ENCODE measurements at places on chromosomes 16 and 17.

- DNase-seq, result no peak
- H3K27me3 ChIP-seq, result no peaks in the 10 kb centered on the region
- peaks cover 46% of the 10 kb centered on the region for H3K36me3 ChIP-seq
- peak overlapping the region; percentile 84 for H3K27ac ChIP-seq
- no peak overlapping the region for H3K4me3 ChIP-seq
Measured at GRCh38 chr16:66619534-66620428, 15.3 kb downstream of the CMTM3 start.

DNA sequence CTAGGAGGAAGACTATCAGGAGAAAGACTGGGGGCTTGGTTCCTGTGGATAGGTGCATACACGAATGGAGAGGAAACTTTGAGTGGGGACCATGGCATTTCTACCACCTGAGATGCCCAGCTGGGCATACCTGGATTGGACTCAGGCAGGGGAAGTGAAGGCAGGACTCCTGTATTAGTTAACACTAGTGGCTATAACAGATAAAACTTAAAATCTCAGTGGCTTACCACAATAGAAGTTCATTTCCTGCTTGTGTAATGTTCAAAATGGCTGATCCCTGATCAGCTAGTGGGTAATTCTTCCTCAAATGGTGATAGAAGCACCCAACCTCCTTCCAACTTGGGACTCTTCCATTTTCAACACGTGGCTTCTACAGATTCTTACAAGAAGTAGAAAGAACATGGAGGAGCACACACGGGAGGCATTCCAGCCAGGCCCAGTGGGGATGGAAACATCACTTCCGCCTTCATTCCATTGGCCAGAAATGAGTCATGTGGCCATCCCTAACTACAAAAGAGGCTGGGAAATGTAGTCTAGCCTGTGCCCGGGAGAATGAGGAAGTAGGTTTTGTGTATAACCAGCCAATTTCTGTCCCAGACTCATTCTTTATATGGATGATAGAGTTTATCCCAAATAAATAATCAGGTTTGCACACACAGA lies 112.1 kb downstream of the UTP18 start:
- H3K4me1 ChIP-seq, result peaks cover 5% of the 10 kb centered on the region
- DNase-seq, result no peak
- peak overlapping the region; percentile 6 for H3K4me3 ChIP-seq
- H3K27ac ChIP-seq, result no peak overlapping the region

GRCh38 chr16:75244225-75244809 lies 7.1 kb downstream of the BCAR1 start:
- H3K36me3 ChIP-seq, result peaks cover 33% of the 10 kb centered on the region
- DNase-seq, result no peak
- peaks cover 37% of the 10 kb centered on the region for H3K4me1 ChIP-seq
- H3K4me3 ChIP-seq, result no peak overlapping the region

DNA sequence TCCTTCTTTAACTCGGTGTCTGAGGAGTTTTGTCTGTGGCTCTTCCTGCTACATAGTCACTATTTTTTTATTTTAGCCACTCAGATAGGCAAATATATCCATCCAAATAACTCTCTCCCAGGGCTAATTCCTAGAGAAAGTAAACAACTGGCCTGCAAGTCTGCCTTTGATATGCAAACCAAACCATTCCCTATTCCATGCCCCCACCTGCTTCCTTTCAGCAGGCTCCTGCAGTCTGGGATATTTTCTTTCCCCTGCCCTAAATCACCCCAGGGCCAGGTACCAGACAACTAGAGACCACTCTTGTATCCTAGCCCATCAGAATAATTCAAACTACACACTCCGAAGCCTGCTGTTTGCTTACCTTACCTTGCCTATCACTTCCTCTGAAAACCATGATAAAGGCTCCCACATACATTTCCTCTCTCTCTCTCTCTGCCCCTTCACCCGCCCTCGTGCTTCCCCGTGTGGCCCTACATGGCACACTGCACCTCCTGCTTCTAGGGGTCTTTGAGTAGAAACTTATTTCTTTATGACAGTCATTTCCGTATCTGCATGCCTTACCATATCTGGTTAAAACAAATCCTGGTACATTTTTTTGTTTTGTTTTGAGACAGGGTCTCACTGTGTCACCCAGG lies 8.3 kb downstream of the CD300H start:
- no peak overlapping the region for H3K4me3 ChIP-seq
- H3K27me3 ChIP-seq, result no peaks in the 10 kb centered on the region
- no peak for DNase-seq
- no peaks in the 10 kb centered on the region for H3K4me1 ChIP-seq

- no peaks in the 10 kb centered on the region for H3K27me3 ChIP-seq
- no peaks in the 10 kb centered on the region for H3K4me1 ChIP-seq
- no peak overlapping the region for H3K27ac ChIP-seq
- no peak for DNase-seq
- H3K4me3 ChIP-seq, result no peak overlapping the region
Measured at GRCh38 chr17:58060596-58061191, 22.5 kb upstream of the DYNLL2 start.

- H3K27me3 ChIP-seq, result no peaks in the 10 kb centered on the region
- no peak overlapping the region for H3K27ac ChIP-seq
- no peak for DNase-seq
- H3K4me3 ChIP-seq, result no peak overlapping the region
- H3K4me1 ChIP-seq, result peaks cover 7% of the 10 kb centered on the region
Measured at GRCh38 chr16:74748616-74749026, 26.0 kb downstream of the FA2H start.

GRCh38 chr16:27251541-27252205 lies 16.9 kb downstream of the NSMCE1 start:
- peaks cover 37% of the 10 kb centered on the region for H3K36me3 ChIP-seq
- DNase-seq, result no peak
- no peak overlapping the region for H3K4me3 ChIP-seq
- no peaks in the 10 kb centered on the region for H3K27me3 ChIP-seq

GRCh38 chr16:88769617-88770460 lies 15.2 kb downstream of the PIEZO1 start:
- H3K27me3 ChIP-seq, result no peaks in the 10 kb centered on the region
- peaks cover 29% of the 10 kb centered on the region for H3K4me1 ChIP-seq
- no peak for DNase-seq
- peak overlapping the region; percentile 4 for H3K4me3 ChIP-seq
- peaks cover 4% of the 10 kb centered on the region for H3K36me3 ChIP-seq

All from RWPE2 (cell line).